ENCODE measurements at places on chromosomes 5 and 9. TPM values are rescaled to one million over a fixed set of nuclear protein-coding genes. Genes with fewer than 3 reads are reported as not detected.

Gene SMIM33
- 0.17 TPM for polyA plus RNA-seq

Gene CXCL14
- not detected for polyA plus RNA-seq

Gene RLN2
- 7.7 TPM for polyA plus RNA-seq

Gene SLC23A1
- 0.15 TPM for polyA plus RNA-seq

Gene FAM78A
- 28.1 TPM for polyA plus RNA-seq

Gene NUTM2F
- polyA plus RNA-seq = not detected

DNA sequence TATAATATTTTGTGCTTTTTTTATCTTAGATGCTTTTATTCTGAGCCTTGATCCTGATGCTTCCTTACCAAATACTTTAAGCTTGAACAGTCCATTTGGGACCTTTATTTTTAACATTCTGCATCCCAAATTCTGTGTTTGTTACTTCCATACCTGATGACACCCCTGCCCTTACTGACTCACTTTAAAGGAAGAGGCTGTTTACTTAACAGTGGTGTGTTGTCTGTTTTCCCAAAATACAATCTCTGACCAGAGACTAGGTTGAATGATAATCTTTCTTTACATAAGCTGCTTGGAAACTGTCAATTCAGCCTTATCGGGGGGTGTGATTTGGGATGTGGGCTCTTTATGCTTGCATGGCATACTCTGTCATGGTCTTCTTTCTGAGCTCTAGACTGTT lies 71.1 kb downstream of the SNX24 start:
- H3K36me3 ChIP-seq = peaks cover 6% of the 10 kb centered on the region
- no peak overlapping the region for H3K4me3 ChIP-seq
- DNase-seq = no peak
- H3K27me3 ChIP-seq = no peaks in the 10 kb centered on the region
- no peaks in the 10 kb centered on the region for H3K4me1 ChIP-seq

DNA sequence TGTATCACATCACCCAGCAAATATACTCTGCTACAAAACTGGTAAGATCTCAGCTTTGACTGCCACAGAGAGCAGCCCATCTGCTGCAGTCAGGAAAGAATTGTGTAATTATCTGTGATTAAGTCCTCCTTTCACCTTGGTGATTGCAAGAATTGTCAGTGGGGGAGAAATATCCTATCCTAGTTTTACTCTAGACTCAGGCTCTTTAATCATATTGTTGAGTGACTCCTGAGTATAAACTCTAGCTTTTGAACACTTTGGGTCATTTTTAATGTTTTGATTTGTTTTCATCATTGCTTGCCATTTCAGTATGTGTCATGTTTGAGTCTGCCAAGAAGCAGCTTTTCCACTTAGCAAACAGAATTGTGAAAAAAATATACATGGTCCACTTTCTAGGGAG lies 32.1 kb downstream of the VCAN start:
- H3K4me3 ChIP-seq = no peak overlapping the region
- H3K27ac ChIP-seq = no peak overlapping the region
- H3K36me3 ChIP-seq = no peaks in the 10 kb centered on the region
- peaks cover 9% of the 10 kb centered on the region for H3K27me3 ChIP-seq
- peaks cover 2% of the 10 kb centered on the region for H3K4me1 ChIP-seq
- DNase-seq = no peak

- peak; percentile 65 for DNase-seq
- peak overlapping the region; percentile 98 for H3K4me3 ChIP-seq
- peaks cover 24% of the 10 kb centered on the region for H3K4me1 ChIP-seq
- peaks cover 17% of the 10 kb centered on the region for H3K27me3 ChIP-seq
- no peaks in the 10 kb centered on the region for H3K36me3 ChIP-seq
Observed at GRCh38 chr9:21995006-21995665, 545 bp downstream of the CDKN2B-AS1 start.

DNA sequence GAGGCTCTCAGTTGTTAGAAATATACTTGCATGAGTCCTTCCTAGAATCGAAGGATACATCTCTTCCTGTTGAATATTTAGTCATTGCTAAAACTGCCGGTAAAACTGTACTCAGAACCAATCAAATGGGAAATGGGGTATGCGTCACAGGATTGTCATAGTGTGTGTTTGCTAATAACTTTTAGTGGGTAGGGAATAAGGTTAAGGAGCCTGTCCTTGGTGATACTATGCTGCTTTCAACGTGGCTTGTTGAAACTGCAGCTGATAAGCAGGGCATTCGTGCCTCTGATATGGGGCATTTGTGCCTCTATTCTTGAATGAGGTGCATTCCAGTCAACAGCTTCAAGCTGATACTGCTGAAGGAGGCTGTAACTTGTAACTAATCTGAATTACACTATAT lies 26.6 kb downstream of the HABP4 start:
- H3K36me3 ChIP-seq = peaks cover 47% of the 10 kb centered on the region
- H3K27ac ChIP-seq = no peak overlapping the region
- H3K27me3 ChIP-seq = no peaks in the 10 kb centered on the region
- no peak overlapping the region for H3K4me3 ChIP-seq

DNA sequence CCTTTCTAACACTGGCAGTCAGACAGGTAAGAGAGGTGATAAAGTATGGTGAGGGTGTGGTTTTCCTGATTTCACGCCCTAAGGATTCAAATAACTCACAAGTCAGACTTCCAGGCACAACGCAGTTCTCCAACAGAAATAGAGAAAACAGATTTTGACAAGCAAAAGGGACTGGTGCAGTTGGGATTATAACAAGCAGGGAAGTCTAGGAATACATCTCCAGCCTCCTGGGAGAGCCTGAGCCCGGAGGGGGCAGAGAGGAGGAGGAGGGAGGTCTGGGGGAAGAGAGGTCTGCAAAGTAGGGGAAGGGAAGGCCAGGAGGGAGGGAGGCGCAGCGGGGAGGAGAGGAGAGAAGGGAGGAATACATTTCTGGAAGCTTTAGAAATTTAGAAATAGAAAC lies 1.6 kb downstream of the CMBL start:
- no peak overlapping the region for H3K27ac ChIP-seq
- H3K27me3 ChIP-seq = peaks cover 28% of the 10 kb centered on the region
- DNase-seq = no peak
- no peaks in the 10 kb centered on the region for H3K36me3 ChIP-seq
- H3K4me1 ChIP-seq = peaks cover 5% of the 10 kb centered on the region

DNA sequence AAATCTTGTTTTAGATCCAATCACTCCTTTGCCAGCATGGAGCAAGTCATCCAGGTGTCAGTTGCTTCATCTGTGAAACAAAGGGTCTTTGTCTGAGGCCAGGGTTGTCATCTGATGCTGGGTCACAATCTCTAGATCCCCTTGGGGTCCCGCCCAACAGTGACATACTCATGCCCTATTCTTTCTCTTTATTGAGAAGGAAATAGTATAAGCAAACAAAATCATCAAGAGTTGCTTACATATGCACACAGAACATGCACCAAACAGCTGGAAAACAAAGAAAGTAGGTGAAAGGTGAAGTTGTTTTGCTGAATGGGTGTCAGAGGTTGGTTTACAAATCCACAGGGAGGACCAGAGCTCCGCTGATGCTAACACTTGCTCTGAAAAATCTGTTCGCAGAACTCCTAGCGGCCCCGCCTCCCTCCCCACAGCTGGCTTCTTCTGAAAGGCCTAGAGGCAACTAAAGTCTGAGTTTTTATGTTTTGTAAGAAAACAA lies 106.1 kb upstream of the SLC44A1 start:
- no peaks in the 10 kb centered on the region for H3K27me3 ChIP-seq
- no peaks in the 10 kb centered on the region for H3K36me3 ChIP-seq
- no peak for DNase-seq
- H3K4me1 ChIP-seq = peaks cover 15% of the 10 kb centered on the region

DNA sequence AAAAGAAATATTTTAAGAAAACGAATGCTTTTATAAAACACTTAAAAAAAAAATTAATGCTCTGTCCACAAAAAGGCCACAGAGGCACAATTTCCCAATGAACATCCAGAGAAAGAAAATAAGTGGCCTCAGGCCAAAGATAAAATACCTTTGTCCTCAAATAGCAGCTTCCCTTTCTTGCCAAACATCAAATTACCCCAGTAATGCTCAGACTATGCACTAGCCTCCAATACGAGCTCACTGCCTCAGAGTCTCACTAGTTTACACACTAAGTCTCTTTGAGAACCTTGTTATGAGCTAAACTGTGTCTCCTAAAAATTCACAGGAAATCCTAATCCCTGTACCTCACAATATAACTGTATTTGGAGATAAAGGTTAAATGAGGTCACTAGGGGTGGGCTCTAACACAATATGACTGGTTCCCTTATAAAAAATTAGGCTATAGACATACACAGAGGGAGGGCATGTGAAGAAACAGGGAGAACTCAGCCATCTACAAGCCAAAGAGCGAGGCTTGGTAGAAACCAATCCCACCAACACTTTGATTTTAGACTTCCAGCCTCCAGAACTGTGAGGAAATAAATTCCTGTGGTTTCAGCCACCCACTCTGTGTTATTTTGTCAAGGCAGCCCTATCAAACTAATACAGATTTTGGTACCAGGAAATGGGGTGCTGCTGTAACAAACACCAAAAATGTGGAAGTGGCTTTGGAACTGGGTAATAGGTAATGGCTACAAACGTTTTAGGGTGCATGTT lies 4.4 kb downstream of the MPDZ start:
- H3K4me1 ChIP-seq = no peaks in the 10 kb centered on the region
- H3K27ac ChIP-seq = no peak overlapping the region
- no peak for DNase-seq

- DNase-seq = no peak
- H3K27ac ChIP-seq = no peak overlapping the region
- H3K4me3 ChIP-seq = no peak overlapping the region
- peaks cover 1% of the 10 kb centered on the region for H3K4me1 ChIP-seq
Observed at GRCh38 chr9:95032580-95033341, 284.7 kb downstream of the FANCC start.

- no peak overlapping the region for H3K4me3 ChIP-seq
- no peaks in the 10 kb centered on the region for H3K27me3 ChIP-seq
- no peaks in the 10 kb centered on the region for H3K36me3 ChIP-seq
- H3K4me1 ChIP-seq = peaks cover 19% of the 10 kb centered on the region
- DNase-seq = no peak
Observed at GRCh38 chr9:114732823-114733222, 50.8 kb upstream of the TEX48 start.

DNA sequence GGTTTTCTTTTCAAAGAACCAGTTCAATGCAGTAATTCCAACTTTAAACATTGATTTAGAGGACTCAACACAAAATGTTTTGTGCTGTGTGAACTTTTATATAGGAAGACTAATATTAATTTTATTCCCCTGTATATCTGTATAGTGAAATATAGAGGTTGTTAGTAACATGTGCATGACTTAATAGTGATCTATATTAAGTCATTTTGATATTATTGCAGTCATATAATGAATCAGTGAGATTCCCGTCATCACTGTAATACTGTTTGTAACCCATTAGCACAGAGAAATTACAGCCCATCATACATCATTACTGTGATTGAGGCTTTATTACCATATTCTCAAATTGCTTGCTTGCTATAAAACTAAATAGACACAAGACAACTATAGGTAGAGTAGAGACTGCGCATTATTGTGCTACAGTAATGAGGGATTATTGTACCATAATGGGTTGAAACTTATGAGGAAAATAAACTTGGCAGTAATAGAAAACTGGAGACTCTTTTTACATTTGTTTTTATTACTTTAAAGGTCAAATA lies 170.7 kb downstream of the RANBP17 start:
- DNase-seq = no peak
- no peaks in the 10 kb centered on the region for H3K36me3 ChIP-seq
- no peaks in the 10 kb centered on the region for H3K4me1 ChIP-seq
- no peak overlapping the region for H3K27ac ChIP-seq
- no peak overlapping the region for H3K4me3 ChIP-seq
- no peaks in the 10 kb centered on the region for H3K27me3 ChIP-seq

GRCh38 chr9:95048225-95049087 lies 269.1 kb downstream of the FANCC start:
- peaks cover 6% of the 10 kb centered on the region for H3K27me3 ChIP-seq
- H3K36me3 ChIP-seq = no peaks in the 10 kb centered on the region
- peak overlapping the region; percentile 75 for H3K4me3 ChIP-seq
- peaks cover 10% of the 10 kb centered on the region for H3K4me1 ChIP-seq
- no peak overlapping the region for H3K27ac ChIP-seq

GRCh38 chr5:169657127-169657526 lies 20.1 kb downstream of the DOCK2 start:
- no peak overlapping the region for H3K4me3 ChIP-seq
- no peak overlapping the region for H3K27ac ChIP-seq
- no peak for DNase-seq
- H3K4me1 ChIP-seq = peaks cover 25% of the 10 kb centered on the region
- H3K36me3 ChIP-seq = peaks cover 67% of the 10 kb centered on the region

GRCh38 chr5:76813982-76814562 lies 4.8 kb upstream of the F2RL1 start:
- H3K4me3 ChIP-seq = no peak overlapping the region
- no peaks in the 10 kb centered on the region for H3K36me3 ChIP-seq
- H3K4me1 ChIP-seq = peaks cover 2% of the 10 kb centered on the region
- no peak for DNase-seq

DNA sequence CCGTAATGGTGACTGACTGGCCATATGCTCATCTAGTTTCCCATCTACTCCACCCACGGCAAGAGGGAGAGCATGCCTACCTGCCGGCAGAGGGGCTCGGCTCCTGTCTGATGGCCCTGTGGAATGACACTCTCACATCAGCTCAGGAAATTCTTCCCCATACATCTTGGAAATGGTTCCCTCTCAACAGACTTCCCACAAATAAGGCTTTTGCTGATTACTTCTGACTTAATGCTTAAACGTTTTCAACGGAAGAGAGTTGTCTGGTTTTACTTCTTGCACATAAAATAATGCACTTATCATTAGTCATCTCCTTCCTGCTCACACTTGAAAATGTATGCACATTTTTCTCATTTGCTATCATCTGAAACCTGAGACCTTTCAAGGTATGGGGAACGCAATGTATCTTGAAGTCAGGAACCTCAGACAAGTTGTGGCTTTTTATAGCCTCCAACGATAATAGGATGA lies 129.5 kb downstream of the TTLL11 start:
- no peak overlapping the region for H3K4me3 ChIP-seq
- DNase-seq = no peak
- no peaks in the 10 kb centered on the region for H3K36me3 ChIP-seq
